ENCODE measurements at places on chromosomes 16 and 17. TPM values are rescaled to one million over a fixed set of nuclear protein-coding genes. Genes with fewer than 3 reads are reported as not detected.

GCGR gene
- 14.0 TPM for total RNA-seq

MFAP4 gene
- 80.3 TPM for total RNA-seq

HIGD1B gene
- 0.76 TPM for total RNA-seq

NEUROD2 gene
- total RNA-seq = not detected

MFSD6L gene
- 3.0 TPM for total RNA-seq

EVPLL gene
- total RNA-seq = 1.9 TPM

ITGAX gene
- total RNA-seq = 9.5 TPM

CDH5 gene
- 67.2 TPM for total RNA-seq

KCNJ12 gene
- total RNA-seq = 11.3 TPM

CDK12 gene
- 47.6 TPM for total RNA-seq

TMC8 gene
- 8.7 TPM for total RNA-seq

RGS9 gene
- total RNA-seq = 9.5 TPM

C17orf107 gene
- total RNA-seq = 5.6 TPM

ZNF771 gene
- total RNA-seq = 12.3 TPM

SEZ6L2 gene
- total RNA-seq = 17.3 TPM
